GOT3 (cell line): ENCODE measurements at places on chromosomes 2 and 18.

GRCh38 chr2:227880460-227880859, 9.0 kb downstream of the DAW1 start:
- DNase-seq, result no peak

- DNase-seq, result no peak
These were observed 11.5 kb upstream of the PDCL3 start for GRCh38 chr2:100551303-100551702.

DNA sequence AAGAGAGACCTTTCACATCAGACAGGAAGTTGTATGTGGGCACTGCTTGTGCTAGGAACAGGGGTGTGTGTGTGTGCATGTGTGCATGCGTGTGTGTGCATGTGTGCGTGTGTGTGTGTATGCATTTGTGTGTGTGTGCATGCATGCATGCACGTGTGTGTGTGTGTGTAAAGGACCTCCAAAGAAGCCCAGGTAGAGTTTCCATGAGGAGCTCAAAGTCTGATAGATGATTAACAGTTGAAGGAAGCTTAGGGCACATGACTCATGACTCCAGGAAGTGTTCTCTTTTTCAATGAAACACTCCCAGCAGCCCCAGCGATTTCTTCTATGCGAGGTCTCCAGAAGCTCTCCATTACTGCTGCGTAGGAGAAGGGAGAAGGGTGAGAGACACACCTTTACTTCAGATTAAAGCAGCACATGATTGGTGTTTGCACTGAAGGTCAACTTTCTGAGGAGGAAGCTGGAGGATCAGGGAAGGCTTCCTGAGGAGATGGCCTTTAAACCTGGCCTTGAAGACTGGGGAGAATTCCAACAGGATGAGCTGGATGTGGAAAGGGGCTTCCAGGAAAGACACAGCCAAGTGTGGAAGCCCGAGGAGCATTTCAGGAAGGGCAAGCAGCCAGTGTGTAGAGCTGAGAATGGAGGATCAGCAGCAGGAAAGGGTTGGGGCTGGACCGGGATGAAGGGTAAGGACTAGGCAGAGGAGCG, 77.7 kb downstream of the SMAD4 start:
- DNase-seq, result no peak

DNA sequence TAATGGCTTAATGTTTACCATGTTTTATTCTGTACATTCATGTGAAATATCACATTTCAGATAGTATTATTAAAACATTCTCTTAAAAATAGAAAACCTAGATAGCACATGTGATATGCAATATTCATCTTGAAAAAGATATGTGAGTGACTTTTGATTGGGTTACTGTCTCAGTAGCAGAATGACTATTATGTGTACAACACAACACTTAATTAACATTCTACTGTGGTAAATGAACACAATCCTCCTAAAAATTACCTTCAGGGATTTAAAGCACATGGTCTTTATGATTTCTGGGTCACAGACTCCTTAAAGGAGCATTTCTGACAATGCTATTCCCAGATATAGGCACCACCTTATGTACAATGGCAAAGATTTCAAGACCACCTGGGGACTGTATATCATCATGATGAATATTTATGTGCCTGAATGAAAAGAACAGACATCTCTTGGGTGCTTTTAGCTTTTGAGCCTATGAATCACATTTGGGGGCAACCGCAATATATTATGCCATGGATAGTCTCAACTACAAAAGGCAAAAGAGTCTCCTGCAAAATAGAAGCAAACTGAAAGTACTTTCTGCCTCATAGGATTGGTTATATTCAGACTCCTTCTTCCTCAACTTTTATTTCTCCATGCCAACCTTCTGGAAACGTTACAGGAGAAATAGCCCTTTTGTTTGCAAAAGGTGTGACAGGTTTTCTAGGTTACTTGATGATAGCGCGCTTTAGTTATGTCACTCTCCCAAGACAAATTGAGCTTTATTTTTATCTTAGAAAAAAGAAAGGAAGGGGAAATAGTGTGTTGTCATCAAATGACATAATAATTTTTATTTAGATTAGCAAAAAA, 259.0 kb downstream of the CALCRL start:
- DNase-seq, result no peak

GRCh38 chr2:215760557-215760956, 252.8 kb downstream of the MREG start:
- DNase-seq, result no peak
